Effector CD4-positive, alpha-beta T cell (primary cell): ENCODE measurements at places on chromosomes 12 and 14.

GRCh38 chr12:91361864-91362263, 179.2 kb upstream of the DCN start:
- no peak for DNase-seq

DNA sequence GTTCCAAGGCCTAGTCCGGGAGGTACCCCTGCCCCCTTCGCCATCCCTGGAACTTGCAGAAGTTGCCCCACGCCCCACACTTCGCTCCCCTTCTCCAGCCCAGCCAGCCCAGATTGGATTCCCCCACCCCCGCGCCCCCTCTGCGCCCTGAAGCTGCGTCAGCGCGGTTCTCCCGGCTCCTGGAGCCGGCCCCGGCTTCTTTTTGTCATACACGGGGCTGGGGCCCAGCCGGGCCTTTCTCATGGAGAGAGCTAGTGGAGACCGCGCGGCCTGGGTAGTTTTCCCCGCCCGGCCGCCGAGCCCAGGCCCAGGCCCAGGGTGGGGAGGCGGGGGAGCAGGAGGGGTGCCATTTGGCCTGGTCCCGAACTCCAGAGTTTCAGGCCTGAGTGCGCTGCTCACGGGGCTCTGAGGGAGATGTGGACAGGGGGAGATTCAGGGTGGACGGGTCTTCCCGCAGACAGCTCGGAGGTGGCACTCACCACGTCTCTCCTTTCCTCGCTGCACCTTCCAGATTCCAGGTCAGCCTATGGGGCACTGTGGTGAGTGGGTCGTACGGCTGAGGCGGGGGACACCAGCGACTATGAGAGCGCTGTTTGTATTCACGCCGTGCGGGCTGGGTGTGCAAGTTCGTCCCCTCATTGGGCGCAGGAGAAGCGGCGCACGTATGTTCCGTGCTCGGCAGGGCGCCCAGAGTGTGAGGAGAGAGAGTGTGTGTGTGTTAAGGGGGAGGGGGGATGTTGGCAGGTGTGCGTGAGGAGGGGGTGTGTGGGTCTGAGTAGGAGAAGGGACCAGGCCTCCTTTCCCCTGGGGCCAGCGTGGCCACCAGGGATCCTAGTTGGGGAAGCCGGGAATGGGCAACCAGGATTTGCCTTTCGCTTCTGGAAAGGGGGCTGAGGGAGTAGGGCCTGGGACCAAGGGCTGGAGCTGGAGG, 785 bp upstream of the LHX5 start:
- DNase-seq, result no peak

GRCh38 chr14:74539503-74539902, 45.9 kb downstream of the ISCA2 start:
- no peak for DNase-seq

- peak; percentile 45 for DNase-seq
Observed at GRCh38 chr14:77120771-77121743, 20.5 kb downstream of the ZDHHC22 start.

GRCh38 chr14:52790756-52791222, 618 bp downstream of the GNPNAT1 start:
- DNase-seq, result no peak

GRCh38 chr14:99435327-99435726, 45.3 kb downstream of the SETD3 start:
- DNase-seq, result no peak

- no peak for DNase-seq
Observed at GRCh38 chr12:42957136-42957535, 367.6 kb upstream of the PRICKLE1 start.

- DNase-seq, result no peak
Observed at GRCh38 chr12:124564971-124565491, 2.4 kb downstream of the NCOR2 start.

- no peak for DNase-seq
Observed at GRCh38 chr14:71270111-71270510, 362.9 kb downstream of the PCNX1 start.

DNA sequence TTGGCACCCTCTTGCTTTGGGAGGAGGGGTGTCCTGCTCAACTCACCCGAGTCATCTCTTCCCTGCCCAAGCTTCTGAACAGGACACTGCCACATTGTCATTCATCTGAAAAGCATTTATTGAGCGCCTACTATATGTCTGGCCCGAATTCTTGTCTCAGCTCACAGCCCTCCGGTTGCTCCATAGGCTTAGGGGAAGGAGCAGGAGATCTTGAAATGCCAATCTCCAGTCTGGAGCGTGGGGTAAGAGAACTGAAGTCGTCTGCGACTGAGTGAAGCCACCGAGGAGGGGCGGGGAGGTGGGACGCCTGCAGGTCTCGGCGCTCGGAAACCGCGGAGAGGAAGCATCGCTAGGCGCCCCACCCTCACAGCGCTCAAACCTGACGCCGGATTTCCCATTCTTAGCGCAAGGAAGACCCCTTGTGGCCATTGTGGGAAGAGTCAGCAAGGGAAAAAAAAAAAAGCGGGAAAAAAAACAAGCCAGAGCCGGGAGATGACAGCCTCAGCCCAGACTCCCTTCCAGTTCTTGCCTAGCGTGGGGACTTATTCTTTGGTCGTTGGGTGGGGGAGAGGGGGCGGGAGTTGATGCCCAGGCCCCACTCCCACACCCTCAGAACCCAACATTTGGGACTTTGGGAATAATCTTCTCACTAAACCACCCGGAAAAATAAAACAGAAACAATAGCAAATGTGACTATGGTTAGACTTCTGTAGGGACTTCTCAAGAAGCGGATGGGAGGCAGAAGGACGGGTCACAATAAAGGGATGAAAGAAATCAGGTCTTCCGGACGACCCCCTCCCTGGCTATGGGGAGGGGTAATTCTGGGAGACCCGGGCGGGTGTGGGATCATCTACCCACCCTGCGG, 28.2 kb upstream of the SMUG1 start:
- peak; percentile 72 for DNase-seq

DNA sequence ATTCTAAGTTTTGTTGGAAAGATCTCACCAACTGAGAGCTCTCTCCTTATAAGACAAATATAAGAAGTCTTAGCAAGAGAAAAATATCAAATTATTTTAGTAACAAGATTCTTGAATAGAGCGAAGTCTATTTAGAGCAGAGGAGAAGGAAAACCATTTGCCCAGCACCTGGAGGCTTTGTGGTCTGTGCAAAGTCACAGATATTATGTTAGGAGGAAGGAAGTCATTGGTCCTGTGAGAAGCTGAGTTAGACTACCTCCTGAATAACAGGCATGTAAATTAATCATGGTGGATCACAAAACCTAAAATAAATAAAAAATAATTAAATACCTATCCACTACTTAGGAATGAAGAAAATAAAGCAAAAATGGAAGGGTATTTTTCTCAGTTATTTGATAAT, 38.4 kb upstream of the ATXN7L3B start:
- DNase-seq, result no peak
